CD4-positive, alpha-beta T cell treated with Interleukin-4 for 4 hours (primary cell): ENCODE measurements at places on chromosomes 2 and 18.

DNA sequence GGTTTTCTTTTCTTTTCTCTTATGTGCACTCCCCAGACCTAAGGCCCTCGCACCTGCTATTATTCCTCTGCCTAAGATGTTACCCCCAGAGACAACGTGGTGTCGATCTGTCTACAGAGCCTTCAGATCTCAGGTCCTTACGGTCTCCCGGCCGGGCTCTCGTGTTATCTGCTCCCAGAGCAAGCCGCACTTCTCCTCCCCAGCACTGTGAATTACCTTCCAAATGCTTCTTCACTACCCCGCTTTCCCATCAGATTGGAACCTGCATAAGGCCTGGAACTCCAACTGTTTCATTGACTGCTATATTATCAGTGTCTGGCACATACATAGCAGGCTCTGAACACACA is 71.2 kb upstream of the ODC1 start:
- DNase-seq: no peak

DNA sequence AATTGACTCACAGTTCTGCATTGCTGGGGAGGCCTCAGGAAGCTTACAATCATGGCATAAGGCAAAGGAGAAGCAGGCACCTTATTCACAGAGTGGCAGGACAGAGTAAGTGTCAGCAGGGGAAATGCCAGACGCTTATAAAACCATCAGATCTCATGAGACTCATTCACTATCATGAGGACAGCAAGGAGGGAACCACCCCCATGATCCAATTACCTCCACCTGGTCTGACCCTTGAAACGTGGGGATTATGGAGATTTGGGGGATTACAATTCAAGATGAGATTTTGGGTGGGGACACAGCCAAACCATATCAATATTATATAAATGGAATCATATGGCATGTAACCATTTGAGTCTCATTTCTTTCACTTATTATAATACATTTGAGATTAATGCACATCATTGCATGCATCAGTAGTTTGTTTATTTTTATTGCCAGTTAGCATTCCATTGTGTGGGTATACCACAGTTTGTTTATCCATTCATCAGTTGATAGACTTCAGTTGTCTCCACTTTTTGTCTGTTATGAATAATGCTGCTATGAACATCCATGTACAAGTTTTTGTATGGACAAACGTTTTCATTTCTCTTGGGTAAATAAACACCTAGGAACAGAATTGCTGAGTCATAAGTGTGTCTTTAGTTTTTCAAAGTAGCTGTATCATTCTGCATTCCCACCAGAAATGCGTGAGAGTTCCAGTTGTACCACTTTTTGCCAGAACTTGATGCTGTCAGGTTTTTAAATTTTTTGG is 5.8 kb upstream of the SRBD1 start:
- DNase-seq: no peak

DNA sequence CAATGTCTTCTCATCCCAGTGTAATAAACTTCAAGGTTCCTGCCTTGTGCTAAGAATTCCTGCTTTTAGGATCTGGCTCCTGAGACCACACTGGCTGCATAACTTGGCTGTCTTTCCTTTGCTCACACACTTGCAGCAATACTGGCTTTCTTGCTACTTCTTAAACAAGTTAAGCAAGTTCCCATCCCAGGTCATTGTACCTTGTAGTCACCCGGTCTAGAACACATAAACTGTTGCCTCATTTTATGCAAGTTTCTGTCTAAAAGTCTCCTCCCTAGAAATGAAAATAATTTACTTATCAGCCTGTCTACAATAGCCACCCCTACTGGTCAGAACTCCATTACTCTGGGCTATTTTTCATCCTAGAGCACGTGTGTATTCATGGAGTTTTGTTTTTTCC is 887.9 kb upstream of the FAM98A start:
- no peak for DNase-seq

GRCh38 chr18:25240420-25240770 is 111.6 kb downstream of the ZNF521 start:
- DNase-seq: no peak

- DNase-seq: no peak
Observed at GRCh38 chr2:169999054-169999453, 171.8 kb downstream of the UBR3 start.

GRCh38 chr18:62420151-62420512 is 95.0 kb downstream of the TNFRSF11A start:
- DNase-seq: no peak

DNA sequence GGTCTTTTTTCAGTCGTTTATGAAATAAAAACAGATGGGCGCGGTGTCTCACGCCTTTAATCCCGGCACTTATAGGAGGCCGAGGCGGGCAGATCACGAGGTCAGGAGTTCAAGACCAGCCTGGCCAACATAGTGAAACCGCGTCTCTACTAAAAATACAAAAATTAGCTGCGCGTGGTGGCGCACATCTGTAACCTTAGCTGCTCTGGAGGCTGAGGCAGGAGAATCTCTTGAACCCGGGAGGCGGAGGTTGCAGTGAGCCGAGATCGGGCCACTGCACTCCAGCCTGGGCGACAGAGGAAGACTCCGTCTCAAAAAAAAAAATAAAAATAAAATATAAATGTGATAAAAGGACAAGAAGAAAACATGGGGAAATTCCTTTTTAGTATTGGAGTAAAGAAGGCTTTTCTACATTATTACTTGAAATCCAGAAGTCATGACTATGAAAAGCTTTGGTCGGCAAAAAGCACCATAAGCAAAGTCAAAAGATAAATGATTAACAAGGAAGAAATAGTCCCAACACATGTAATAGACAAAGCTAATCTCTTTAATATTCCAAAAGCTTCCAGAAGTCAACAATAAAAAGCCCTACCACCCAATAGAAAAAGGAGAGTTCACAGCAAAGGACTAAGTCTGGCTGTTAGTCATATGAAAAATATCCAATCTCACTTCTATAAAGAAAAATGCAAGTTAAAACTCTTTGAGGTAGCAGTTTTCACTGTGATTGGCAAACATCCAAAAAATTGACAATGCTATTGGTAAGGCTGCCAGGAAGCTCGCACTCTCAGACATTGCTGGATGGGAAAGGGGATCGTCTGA is 1.4 kb upstream of the FAM168B start:
- DNase-seq: no peak

DNA sequence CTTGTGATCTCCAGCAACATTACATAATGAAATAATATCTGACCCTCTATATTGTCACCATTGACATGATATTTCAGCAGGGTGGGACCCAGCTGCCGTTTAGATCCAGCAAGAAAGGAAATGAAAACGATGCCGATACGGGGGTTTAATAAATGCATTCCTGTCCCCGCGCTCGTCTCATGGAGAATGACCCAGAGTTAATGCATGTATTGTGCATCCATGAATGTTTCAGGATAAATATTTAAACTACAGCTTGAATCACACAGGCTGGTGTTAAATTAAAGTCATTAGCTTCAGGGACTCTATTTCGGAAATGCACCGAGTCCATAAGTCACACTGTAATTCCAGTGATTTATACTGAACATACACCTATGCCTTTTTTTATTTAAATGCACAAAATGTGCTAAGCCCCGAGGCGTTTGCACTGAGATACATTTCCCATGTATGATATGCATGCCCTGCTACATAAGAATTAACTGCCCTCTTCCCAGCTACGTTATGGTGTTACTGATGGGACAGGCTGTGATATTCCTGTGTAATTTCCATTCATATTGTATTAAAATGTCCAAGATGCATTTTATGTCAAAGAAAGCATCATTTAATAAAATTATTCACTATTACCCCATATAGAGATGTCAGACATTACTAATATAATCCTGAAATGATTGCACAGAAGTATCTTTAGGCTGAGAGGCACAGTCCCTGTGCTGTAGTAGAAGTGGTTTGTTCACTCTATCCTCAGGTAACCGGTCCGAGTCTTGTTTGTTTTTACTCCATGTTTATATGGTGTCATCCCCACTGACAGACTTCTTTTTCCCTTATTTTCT is 109.3 kb upstream of the ZNF516 start:
- DNase-seq: no peak

DNA sequence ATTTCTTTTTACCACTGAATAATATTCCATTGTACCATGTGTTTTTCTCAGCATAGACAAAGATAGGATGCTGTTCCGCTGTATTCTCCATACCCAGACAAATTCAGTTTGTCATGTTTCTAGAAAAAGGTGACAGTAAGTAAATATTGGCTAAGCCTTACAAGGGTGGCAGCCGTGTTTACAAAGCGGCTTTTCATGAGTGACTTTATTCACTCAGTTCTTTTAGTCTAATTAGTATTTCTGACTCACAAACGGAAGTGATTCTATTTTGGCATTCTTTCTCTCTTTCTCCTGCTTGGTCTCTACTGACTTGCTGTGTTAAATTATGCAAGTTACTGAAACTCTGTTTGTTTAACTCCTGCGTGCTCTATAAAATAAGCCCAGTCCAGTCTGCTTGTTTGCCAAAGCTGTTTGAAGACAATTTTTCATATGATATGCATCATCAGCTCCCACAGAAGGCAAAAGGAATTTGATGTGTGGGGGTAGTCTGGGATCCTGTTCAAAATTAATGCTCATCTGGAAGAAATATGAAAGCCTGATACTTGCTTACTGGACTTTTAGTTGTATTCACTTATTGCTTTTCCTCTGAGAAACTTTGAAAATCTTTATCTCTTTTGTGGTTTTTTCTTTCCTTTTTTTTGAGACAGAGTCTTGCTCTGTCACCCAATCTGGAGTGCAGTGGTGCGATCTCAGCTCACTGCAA is 2.3 kb upstream of the PLEKHH2 start:
- DNase-seq: no peak

DNA sequence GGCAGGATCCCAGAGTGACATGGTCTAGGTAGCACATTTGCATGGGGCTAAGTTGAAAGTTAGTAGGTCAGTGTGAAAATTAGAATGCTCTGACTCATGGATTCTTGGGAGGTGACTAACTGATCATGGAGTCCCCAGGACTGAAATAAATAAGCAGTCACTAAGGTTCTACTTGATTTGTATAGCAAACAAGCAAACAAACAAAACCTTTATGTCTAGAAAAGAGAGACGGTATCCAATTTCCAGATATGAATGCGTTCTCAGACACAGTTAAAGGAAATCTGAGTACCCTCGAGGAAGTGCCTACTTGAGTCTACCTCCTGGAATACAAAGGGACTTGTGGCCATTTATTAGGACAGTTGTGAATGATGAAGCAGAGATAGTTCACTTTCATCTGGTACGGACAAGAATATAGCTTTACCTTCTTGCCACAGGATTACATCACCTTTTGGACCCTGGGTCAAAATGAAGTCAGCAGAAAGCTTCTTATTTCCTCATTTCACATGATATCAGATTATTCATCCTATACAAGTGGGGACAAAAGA is 54.3 kb upstream of the AGPS start:
- no peak for DNase-seq

DNA sequence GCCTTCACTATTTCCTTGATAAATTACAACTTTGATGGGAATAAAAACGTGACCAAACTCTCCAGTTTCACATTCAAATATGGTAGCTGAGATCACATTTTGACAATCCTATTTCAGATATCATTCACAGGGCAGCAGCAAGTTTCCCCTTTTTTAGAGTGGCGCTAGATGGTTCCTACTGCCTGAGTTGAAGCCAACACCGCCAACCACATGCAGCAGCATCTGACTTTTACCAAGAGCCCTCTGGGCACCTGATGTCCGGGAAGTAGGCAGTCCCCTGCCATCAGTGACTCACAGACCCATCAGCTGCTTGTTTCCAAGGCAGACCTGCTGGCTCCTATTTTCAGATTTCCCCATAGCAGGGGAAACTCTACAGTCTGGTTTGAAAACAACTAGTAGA is 4.0 kb upstream of the MREG start:
- DNase-seq: peak; percentile 21

DNA sequence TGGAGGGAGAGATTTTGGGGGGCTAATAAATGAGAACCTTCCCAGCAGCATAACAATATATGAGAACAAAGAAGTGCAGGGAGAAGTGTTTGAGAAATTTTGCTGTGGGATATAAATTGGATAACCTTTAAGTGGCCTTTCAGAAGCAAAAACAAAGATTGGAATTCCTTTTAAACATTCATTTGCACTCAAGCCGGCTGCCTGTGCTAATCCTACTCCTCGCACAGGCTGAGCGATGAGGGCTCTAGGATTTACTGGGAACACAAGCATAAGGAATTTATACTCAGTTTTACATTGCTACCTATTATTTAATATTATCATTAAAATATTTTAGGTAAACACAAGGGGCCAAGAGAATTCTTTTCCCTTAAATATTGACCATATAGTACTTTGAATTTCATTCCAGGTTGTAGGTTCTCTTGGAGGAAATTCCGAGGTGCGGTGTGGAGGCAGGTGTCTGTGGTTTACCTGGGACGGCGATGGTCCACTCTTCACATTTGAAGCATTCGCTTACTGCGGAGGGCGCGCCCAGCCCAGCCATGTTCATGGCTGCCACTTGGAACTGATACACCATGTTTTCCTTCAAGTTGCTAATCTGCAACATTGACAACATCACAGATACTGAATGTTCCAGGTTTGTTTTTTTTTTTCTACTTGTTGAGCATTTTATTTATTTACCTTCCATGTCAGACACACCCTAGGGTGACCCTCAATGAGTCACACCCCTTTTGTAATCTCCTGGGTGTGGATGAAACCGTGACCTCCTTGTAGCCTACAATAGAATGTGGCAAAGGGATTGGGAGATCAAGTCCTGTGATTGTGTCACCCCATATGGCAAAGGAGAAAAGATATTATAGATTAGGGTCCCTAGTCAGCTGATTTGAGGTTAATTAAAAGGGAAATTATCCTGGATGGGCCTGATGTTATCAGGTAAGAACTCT is 100.1 kb downstream of the MYOM1 start:
- DNase-seq: no peak

- DNase-seq: no peak
Observed at GRCh38 chr2:121386102-121386501, 101.1 kb upstream of the TFCP2L1 start.

- DNase-seq: no peak
Observed at GRCh38 chr2:26590980-26591618, 50.1 kb downstream of the CIB4 start.

- DNase-seq: no peak
Observed at GRCh38 chr2:240166761-240167587, 26.5 kb upstream of the OTOS start.

DNA sequence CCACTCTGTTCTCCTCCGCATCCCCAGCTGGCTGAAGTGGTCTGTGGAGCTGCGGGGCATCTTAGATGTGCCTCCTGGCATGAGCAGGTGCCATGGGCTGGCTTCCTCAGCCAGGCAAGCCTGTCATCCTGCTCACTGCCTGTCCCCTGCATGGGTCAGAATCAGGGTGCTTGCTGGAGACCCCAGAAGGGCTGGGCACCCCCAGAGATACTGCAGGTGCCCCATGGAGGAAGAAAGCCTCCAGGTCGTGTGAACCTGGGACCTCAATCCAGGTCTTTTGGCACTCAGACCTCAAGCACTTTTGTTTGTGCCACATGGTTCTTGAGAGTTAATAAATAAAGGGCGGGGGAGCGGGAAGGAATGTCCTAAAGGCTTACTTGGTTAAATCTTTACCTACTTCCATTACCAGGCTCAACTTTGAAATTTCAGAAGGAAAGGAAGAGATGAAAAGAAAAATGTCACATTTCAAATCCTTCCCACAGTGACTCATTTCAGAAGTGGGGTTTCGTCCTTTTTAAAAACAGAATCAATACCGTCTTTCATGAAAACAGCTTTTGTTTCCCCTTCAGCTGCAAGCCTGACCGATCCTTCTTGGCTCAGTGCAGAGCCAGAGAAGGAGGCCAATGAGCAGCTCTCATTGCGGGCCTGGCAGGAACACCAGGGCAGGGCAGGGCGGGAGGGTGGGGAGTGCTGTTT is 69.9 kb downstream of the RHOB start:
- DNase-seq: no peak

GRCh38 chr2:10004836-10005235 is 38.5 kb upstream of the KLF11 start:
- no peak for DNase-seq

- DNase-seq: no peak
Observed at GRCh38 chr2:64568836-64569235, 44.7 kb downstream of the AFTPH start.
